ENCODE measurements at places on chromosomes 16 and 17.

- no peak for DNase-seq
Measured at GRCh38 chr17:48729335-48730239, 1.0 kb upstream of the HOXB13 start.

DNA sequence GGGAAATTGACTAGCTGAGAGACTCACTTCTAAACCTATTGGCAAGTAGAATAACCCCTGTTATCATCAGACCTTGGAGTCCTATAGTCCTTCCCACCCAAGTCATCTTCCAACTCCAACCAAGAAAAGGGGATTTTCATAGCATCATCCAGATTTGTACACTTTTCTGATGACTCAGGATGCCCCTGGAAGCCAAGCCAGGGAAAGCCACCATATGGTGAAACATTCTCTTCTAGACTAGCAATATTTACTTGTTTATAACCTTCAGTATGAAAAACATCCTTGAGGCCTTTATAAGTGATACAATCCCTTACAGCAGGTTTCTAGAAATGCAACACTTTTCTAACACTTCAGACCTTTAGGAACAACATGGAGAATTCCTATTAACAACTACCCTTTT lies 618.8 kb upstream of the CDH11 start:
- DNase-seq, result no peak

GRCh38 chr16:81277541-81278080 lies 37.2 kb upstream of the GAN start:
- DNase-seq, result no peak

DNA sequence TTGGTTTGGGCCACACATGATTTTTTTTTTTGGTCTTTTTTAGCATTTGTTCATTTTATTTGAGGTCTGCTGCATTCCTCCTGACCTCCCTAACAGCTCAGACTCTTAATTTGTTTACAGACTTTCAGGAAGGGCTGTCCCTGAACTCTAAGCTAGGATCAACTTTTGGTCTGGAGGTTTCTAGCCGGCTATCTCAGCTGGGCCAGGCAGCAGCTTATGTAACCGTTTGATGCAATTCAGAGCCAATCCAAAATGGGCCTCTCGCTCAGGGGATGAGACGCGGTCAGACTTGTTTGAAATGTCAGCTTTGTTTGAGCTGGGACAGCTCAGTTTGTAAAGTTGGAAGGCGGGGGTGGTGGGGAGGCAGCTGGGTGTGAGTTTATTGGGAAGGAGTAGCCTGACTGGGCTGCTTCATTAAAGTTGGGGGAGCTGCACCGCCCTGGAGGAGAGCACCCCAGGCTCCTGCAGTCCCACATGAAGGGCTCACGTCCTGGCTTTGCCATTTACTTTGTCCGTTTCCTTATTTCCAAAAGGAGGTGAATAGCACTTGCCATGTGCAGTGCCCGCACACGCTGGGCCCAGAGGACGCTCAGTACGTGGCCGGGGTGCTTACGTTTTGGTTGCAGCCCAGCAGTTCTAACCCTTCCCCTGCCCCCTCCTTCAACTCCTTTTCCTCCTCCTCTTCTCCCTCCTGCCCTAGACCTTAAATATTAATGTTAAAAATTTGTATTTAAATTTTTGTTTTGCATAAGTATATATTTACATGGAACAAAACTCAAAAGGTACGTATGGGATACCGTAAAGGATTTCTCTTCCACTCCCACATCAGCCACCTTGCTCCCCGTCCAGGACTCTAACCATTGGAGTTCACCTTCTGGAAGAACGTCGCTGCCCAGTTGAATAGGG lies 121.2 kb downstream of the SNX29 start:
- DNase-seq, result no peak

DNA sequence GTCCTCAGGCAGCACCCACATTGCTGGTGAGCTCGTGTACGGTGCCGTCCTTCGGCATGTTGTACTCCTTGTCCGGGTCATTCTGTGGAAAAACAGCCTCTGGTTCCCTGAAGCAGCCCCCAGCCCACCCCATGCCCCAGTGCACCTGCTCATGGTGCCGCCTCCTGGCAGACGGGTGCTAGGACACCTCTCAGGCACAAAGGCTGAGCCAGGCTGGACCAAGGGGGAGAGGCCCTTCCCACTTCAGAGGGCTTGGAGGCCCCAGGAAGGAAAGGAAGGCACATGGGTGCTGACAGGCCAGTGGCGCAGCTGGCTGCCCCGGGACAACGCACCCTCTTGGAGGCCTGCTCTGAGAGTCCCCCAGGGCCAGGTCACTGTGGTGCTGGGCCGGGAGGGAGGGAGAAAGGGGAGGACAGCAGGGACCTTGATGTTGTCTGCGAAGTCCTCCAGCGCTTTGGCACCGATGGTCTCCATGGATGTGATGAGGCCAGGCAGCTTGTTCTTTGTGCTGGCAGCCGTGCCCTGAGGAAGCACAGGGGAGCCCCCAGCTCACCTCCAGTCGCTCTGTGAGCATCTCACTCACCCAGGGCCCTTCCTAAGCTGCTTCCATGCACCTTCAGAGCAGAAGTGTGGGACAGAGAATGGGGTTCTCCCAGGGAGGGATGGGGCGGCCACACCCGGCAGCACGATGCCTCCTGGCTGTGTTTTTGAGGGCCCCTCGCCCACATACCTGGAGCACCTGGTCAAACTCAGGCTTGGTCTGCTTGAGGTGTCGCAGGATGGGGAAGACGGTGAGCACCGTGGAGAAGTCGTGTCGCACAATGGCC lies 9.3 kb downstream of the ZACN start:
- no peak for DNase-seq

GRCh38 chr17:40419559-40420331 lies 2.0 kb upstream of the TOP2A start:
- DNase-seq, result no peak

GRCh38 chr17:72523491-72523890 lies 402.7 kb downstream of the SOX9 start:
- DNase-seq, result no peak

DNA sequence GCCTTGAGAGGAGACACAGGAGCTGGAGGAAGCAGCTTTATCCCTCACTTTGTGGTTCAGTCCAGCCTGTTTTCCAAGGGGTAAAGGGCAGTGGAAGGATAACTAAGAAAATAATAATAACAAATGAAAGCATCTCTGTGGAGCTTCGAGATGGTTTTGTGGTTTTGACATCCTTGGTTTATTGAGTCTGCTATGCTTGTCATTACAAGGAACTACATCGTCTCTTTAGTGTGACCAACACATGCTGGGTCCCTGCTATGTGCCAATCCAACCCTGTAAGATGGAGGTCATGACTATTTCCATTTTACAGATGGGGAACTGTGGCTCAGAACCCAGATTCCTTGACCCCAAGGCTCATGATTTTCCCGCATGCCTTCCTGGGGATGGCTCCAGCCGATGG lies 124.8 kb downstream of the MRM1 start:
- no peak for DNase-seq

DNA sequence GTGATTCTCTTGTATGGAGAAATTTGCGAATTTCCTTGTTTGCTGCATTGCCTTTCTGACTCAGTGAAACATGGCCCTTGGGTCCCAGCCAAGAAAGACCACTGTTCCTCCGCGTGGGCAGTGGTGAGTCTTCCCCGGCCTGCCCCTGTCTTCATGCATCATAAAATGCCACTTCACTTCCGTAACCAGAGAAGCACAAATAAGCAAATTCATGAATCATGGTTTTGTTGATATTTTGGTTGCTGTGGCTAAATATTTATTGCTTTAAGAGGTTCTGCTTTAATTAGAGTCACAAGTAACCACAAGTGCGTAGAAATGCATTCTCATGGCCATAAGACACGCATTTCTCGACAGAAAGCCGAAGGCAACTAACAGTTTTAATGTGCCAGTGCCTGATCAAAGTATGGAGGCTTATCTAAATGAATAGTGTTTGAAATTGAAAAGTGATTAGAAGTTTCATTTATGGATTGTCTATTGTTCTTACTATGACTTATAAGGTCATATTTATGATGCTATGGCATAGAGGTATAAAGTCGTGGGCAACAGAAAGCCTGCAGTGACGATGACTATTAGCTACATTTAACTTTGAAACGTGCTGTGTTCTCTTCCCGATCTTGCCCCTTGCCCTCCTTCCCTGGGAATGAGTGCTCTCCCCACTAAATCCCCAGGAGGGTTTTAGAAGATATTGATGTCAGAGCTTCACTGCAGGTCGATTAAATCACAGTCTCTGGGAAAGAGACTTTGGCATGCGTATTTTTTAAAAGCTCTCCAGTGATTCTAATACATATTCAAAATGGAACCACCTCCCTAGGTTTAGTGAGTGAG lies 76.0 kb downstream of the WIPI1 start:
- DNase-seq, result no peak

DNA sequence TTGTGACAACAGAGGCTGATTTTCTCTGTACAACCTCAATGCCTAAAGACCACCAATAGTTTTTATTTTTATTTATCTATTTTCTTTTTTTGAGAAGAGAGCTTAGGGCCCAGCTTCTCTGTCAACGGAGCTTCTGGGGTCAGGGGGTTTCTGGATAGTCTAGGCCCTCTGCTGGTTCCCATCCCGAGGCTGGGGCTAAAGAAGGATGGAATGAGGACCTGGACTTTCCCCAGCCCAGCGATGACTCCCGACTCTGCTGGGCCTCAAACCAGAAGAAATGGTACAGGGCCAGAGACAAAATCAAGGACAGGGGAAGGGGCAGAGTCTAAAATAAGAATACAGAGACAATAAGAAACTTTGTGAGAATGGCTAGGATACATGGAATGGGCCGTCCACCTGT lies 5.7 kb upstream of the TSPOAP1 start:
- DNase-seq, result no peak

DNA sequence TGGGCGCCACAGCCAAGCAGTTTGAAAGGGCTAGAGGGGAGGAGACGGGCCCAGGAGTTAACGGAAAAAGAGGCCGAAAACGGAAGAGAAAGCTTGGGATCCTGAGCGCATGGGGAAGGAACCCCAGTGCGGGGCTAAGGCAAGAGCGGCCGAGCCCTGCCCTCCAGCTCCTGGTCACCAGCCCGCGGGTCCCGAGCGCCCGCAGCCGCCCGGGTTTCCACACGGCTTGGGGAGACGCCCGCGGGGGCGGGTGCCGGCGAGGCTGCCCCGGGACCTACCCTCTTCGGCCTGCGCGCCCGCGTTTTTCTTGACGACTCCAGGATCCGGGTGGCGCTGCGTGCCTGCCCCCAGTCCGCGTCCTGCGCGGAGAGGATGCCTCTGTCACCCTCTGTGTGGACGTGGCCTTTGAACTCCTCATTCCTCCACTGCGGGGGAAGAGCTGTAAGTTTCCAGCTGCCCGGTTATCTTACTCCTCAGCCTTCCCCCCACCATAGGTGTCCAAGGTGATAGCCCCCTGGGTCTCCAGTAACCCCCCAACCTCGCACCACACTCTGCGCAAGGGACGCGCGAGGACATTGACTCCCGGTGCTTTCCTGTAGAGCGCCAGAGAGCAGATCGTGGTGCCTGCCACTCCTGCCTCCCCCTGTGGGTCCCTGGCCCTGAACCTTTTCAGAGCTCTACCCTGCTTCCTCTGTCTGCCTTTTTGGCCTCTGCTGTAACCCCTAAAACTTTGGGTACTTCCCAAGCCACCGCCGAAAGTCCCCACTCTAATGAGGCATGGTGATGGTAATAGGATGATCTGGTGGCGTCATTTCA lies 1.7 kb upstream of the CDH11 start:
- DNase-seq, result no peak

GRCh38 chr16:67174706-67175231 lies 4.4 kb downstream of the NOL3 start:
- no peak for DNase-seq

GRCh38 chr16:77679391-77679790 lies 42.9 kb upstream of the NUDT7 start:
- DNase-seq, result no peak

- DNase-seq, result no peak
Measured at GRCh38 chr17:70661342-70662222, 492.2 kb downstream of the KCNJ2 start.

- DNase-seq, result no peak
Measured at GRCh38 chr16:69931631-69932030, 19.5 kb upstream of the CLEC18A start.

DNA sequence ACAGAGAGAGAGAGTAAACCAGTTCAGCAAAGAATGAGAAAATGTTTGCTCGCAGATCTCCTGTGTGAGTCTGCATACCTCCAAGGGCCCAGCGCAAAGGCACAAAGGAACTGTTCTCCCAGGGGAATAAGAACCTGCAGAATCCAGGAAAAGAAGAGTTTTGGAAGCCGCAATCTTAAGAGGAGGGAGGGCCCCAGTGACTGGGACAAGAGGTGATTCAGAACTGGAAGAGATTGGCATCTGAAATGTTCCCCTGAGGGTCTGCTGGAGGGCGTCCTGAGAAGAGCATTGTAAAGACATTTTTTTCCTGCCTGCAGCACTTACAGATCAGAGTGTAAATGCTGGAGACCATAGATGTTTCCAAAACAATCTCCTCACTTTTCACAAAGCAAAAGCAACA lies 6.1 kb downstream of the ATMIN start:
- no peak for DNase-seq

- no peak for DNase-seq
Measured at GRCh38 chr16:56888806-56889205, 23.8 kb downstream of the SLC12A3 start.

DNA sequence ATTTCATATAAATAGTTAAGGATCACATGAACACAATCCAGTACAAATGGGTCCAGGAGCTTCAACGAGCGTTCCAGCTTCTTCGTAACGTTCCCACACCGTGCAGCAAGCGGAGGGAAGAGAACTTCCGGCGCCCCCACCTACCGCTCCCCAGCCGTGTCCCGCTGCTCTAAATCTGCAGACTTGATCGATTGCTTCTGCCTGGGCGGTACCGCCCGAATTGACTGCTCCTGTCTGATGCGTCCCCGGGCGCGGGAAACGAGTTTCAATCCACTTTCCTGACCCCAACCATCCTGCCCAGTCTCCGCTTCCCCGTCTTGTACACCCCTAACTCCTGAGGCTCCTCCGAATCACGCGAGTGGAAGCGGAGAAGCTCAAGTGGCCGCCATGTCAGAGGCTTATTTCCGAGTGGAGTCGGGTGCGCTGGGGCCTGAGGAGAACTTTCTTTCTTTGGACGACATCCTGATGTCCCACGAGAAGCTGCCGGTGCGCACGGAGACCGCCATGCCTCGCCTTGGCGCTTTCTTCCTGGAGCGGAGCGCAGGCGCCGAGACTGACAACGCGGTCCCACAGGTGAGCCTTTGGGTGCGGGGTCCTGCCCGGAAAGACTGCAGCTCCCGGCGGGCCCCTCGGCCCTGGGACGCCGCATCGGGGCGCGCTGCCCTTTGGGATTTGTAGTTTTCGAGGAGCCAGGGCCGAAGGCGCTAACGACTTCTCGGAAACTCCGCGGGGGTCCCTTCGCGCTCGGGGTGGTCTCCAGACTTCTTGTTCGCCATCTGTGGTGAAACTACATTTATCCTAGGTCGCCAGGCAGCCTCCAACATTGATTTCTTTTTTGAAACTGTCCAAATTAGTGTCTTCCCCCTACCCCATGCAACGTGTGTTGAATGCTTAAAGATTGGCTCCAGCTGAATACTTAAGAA lies at the start of gene GINS3:
TSS of gene GINS3 (plus strand) at position 257 of the 923 bp plus-strand sequence. CDS start at position 388, 131 bp downstream.
- peak; percentile 69 for DNase-seq

DNA sequence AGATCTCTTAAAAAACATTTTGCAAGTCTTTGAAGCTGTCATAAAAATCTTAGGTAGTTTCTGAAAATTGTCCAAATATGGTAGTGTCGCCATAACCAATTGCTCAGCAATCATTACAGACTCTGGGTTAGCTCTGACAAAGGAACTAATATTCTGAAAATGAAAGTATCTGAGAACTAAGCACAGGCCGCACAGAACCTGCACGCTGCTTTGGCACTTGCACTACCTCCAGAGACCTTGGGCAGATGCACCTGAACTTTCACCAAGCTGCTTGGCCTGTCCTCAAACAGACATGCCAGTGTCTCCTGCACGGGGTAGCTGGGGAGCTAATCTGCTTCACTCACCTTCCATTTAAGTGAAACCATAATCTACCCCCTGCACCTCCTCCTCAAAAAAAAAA lies 317.0 kb downstream of the MAF start:
- DNase-seq, result no peak

- DNase-seq, result no peak
Measured at GRCh38 chr16:80369138-80369958, 171.4 kb upstream of the DYNLRB2 start.
